ENCODE measurements at places on chromosomes 12 and 14.
A peak's percentile ranks its signal among the peaks of the same experiment; 100 is the strongest.

DNA sequence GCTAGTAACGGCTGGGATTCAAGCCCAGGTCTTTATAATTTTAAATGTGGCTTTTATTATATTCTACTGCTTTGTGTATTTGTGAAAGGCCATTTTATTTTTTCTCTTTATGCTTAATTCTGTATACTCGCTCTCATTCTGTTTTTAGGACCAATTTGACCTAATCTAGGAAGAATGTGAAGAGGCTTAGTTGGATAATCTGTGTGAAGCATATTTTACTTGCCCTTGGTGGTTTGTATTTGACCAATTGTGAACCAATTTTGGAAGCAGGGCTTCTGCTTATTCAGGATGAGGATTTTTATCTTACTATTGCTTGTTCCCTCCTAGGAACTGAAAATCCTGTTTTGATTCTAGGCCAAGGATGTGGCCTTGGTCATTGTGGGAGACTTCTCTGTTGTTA, 113.1 kb downstream of the TTC6 start:
- DNase-seq, result no peak
- H3K4me1 ChIP-seq, result no peaks in the 10 kb centered on the region
- H3K4me3 ChIP-seq, result no peak overlapping the region

GRCh38 chr12:32273712-32274111, 125.6 kb upstream of the FGD4 start:
- peak; percentile 4 for DNase-seq
- H3K4me1 ChIP-seq, result peaks cover 52% of the 10 kb centered on the region
- no peaks in the 10 kb centered on the region for H3K27me3 ChIP-seq
- peaks cover 3% of the 10 kb centered on the region for H3K36me3 ChIP-seq
- peak overlapping the region; percentile 90 for H3K27ac ChIP-seq

GRCh38 chr12:66931091-66931490, 252.2 kb upstream of the GRIP1 start:
- no peak for DNase-seq
- no peak overlapping the region for H3K27ac ChIP-seq
- peaks cover 11% of the 10 kb centered on the region for H3K4me1 ChIP-seq
- H3K4me3 ChIP-seq, result no peak overlapping the region
- H3K36me3 ChIP-seq, result no peaks in the 10 kb centered on the region
- H3K27me3 ChIP-seq, result no peaks in the 10 kb centered on the region

DNA sequence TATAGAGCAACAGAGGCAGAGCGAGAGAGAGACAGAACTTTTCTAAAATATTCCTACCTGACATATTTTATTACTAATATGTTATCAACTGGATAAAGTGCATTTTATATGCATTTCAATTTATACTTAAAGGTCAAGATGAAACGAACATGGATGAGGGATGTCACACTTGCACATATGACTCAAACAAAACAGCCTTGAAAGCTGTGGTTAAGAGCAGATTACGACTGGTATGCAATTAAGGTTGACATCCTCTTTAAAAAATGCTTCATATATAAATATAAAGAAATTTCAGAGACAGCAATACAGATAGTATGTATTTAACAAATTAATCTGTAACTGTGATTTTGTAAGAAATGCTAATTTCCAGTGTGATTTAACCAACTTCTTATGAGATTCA, 52.5 kb downstream of the LMO3 start:
- peaks cover 7% of the 10 kb centered on the region for H3K36me3 ChIP-seq
- DNase-seq, result no peak
- H3K27ac ChIP-seq, result no peak overlapping the region
- no peaks in the 10 kb centered on the region for H3K27me3 ChIP-seq
- H3K4me1 ChIP-seq, result peaks cover 17% of the 10 kb centered on the region

GRCh38 chr12:3537719-3538465, 46.9 kb downstream of the PRMT8 start:
- H3K27me3 ChIP-seq, result peaks cover 4% of the 10 kb centered on the region
- H3K4me3 ChIP-seq, result no peak overlapping the region
- H3K4me1 ChIP-seq, result peaks cover 12% of the 10 kb centered on the region
- no peaks in the 10 kb centered on the region for H3K36me3 ChIP-seq
- DNase-seq, result no peak

GRCh38 chr14:70073924-70074566, 114.7 kb downstream of the SLC8A3 start:
- H3K4me1 ChIP-seq, result peaks cover 9% of the 10 kb centered on the region
- H3K4me3 ChIP-seq, result no peak overlapping the region
- no peaks in the 10 kb centered on the region for H3K36me3 ChIP-seq
- H3K27me3 ChIP-seq, result peaks cover 8% of the 10 kb centered on the region
- H3K27ac ChIP-seq, result no peak overlapping the region

DNA sequence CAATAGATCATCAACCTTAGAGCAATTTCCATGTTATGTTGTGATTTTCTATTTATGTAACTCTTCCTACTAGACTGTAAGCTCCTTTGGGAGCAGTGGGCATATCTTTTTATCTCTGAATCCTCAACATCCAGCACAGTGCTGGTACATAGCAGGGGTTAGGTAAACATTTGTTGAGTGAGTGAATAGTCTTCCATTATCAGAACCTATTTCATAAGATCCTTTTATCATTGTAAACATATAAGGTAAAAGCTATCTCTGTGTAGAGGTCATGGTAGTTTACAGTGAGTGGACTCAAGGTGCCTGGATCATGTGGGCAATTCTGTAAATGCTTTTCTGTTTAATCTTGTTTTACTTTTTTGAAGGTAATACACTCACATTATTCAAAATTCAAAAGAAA, 15.1 kb downstream of the FKBP11 start:
- DNase-seq, result no peak
- no peaks in the 10 kb centered on the region for H3K4me1 ChIP-seq
- no peak overlapping the region for H3K27ac ChIP-seq
- no peaks in the 10 kb centered on the region for H3K36me3 ChIP-seq
- H3K27me3 ChIP-seq, result peaks cover 3% of the 10 kb centered on the region

GRCh38 chr12:109582636-109583035, 9.0 kb downstream of the MVK start:
- no peak overlapping the region for H3K27ac ChIP-seq
- no peak overlapping the region for H3K4me3 ChIP-seq
- no peaks in the 10 kb centered on the region for H3K27me3 ChIP-seq
- peaks cover 6% of the 10 kb centered on the region for H3K36me3 ChIP-seq
- H3K4me1 ChIP-seq, result peaks cover 13% of the 10 kb centered on the region

GRCh38 chr14:21090194-21090939, 8.1 kb downstream of the ZNF219 start:
- H3K4me1 ChIP-seq, result peaks cover 63% of the 10 kb centered on the region
- no peak for DNase-seq
- H3K4me3 ChIP-seq, result peak overlapping the region; percentile 62
- H3K27me3 ChIP-seq, result peaks cover 17% of the 10 kb centered on the region
- H3K27ac ChIP-seq, result no peak overlapping the region
- H3K36me3 ChIP-seq, result peaks cover 46% of the 10 kb centered on the region

- H3K4me1 ChIP-seq, result peaks cover 39% of the 10 kb centered on the region
- H3K36me3 ChIP-seq, result peaks cover 7% of the 10 kb centered on the region
- no peaks in the 10 kb centered on the region for H3K27me3 ChIP-seq
- peak overlapping the region; percentile 99 for H3K27ac ChIP-seq
- DNase-seq, result peak; percentile 12
- peak overlapping the region; percentile 99 for H3K4me3 ChIP-seq
Observed at GRCh38 chr14:77761205-77761931, 412 bp upstream of the SNW1 start.

DNA sequence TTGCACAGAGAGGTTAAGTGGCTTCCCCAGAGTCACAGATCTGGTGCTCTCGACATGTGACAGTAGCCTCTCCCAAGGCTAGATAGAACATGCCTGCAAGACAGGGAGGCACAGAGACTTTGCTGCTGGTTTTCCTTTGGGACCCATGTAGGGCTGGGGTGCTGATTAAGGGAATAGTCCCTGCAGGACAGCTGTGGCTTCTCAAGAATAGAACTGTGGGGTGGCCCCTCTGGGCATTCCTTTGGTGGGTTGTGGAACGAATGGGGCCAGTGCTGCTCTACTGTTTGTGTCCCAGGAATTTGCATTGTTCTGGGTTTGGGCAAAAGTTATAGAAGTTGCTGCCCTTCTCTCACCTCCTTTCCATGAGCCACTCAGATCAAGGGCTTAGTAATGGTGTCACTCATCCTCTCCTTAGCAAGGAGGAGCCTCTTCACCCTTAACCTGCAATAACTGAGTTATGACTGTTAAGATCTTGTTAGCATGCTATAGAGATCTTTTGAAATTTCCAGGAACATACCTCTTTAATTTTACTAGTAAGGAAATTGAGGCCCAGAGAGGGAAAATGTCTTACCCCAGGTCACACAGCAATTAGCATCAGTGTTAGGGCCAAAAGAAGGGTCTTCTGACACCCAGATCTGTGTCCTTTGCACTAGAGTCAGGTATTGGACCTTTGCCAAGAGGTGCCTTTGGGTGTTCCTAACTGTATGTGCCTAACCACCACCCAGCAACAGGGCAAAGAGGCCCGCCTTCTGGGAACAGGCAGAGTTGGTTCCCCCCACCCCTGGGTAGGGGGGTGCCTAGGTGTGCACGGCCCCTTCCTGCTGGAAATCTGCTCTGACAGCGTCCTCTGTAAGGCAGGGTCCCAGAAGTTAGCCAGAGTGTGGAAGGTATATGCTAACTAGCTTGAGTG, 31.4 kb downstream of the CD9 start:
- peaks cover under 1% of the 10 kb centered on the region for H3K27me3 ChIP-seq
- no peak for DNase-seq
- H3K36me3 ChIP-seq, result no peaks in the 10 kb centered on the region
- H3K27ac ChIP-seq, result no peak overlapping the region
- H3K4me1 ChIP-seq, result peaks cover 62% of the 10 kb centered on the region

GRCh38 chr12:107560165-107560898, 125.3 kb upstream of the PWP1 start:
- no peak overlapping the region for H3K4me3 ChIP-seq
- H3K27me3 ChIP-seq, result no peaks in the 10 kb centered on the region
- H3K4me1 ChIP-seq, result peaks cover 10% of the 10 kb centered on the region
- DNase-seq, result no peak
- H3K27ac ChIP-seq, result no peak overlapping the region
- no peaks in the 10 kb centered on the region for H3K36me3 ChIP-seq

DNA sequence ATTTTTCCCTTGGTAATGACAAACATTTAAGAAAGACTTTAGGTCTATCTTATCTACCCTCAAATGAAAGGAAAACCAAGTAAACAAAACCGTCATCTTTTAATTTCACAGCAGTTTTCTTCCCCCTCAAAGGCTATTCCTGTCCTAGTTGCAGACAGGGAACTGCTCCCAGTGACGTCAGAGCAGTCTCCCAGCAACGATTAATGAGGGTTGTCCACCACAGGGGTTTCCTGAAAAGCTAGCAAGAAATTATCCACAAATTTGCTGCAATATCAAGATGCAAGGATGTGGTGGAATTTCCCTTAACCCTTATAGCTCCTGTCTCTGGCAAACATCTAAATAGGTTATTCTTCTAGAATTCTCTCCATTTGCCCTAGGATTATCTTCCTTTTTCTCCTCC, 89.1 kb upstream of the STAC3 start:
- H3K4me1 ChIP-seq, result peaks cover 32% of the 10 kb centered on the region
- no peak overlapping the region for H3K27ac ChIP-seq
- H3K36me3 ChIP-seq, result peaks cover 14% of the 10 kb centered on the region

- no peak overlapping the region for H3K4me3 ChIP-seq
- no peak overlapping the region for H3K27ac ChIP-seq
- peaks cover 3% of the 10 kb centered on the region for H3K4me1 ChIP-seq
- no peaks in the 10 kb centered on the region for H3K27me3 ChIP-seq
- DNase-seq, result no peak
- no peaks in the 10 kb centered on the region for H3K36me3 ChIP-seq
Observed at GRCh38 chr12:91490667-91491311, 308.2 kb upstream of the DCN start.

DNA sequence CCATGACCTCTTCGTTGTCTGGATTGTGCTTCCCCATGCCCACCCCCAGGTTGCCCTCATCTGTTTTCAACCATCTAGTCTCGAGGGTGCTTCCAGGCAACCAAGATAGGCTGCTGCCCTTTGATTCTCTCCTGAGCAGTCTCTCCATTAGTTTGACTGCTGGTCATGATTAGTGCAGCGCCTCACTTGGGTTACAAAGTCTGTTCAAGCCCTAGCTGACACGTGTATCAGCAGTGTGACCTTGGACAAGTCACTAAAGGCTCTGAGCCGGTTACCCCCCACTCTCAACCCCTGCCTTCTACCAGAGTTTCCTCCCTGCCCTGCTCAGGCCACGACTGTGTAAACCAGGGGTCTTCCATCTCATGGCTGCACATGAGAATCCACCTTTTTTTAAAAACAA, 185.3 kb upstream of the PWP1 start:
- H3K4me3 ChIP-seq, result no peak overlapping the region
- no peaks in the 10 kb centered on the region for H3K4me1 ChIP-seq
- peaks cover 8% of the 10 kb centered on the region for H3K36me3 ChIP-seq
- H3K27me3 ChIP-seq, result peaks cover 4% of the 10 kb centered on the region
- DNase-seq, result no peak

Measured in neural crest cell (in vitro differentiated cells).